RPMI7951 (cell line): ENCODE measurements at places on chromosomes 6 and 20.

- peak; percentile 59 for DNase-seq
Measured at GRCh38 chr6:22421198-22421597, 124.4 kb upstream of the PRL start.

GRCh38 chr6:55445648-55446204 lies 118.5 kb downstream of the GFRAL start:
- peak; percentile 15 for DNase-seq

DNA sequence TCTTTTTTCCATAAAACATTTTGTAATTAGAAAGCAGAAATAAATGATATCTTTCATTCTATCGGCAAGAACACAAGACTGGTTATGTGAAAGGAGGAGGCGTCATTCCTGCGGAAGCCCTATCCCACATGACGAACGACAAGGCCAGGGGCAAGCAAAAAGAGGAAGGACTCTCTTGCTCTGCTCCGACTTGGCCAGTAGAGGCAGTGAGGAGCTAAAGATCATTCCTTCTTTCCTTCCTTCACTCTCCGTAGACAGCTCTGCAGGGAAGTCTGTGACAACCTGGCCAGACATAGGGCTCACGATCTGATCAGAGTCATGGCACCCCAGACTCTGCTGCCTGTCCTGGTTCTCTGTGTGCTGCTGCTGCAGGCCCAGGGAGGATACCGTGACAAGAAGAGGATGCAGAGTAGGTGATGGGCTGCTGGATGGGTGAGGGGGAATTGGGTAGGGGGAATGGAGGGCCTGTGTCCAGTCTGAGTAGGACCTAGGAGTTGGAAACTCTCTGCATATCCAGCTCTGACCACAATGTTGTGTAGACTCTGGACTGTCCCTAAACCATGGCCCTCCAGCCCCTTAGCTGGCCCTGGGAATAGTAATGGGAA lies at the start of gene WFDC10A:
Gene WFDC10A, plus strand, starts transcription at position 244 of the 605 bp plus-strand sequence. Its CDS starts 75 bp downstream, at position 319.
- DNase-seq: peak; percentile 77

DNA sequence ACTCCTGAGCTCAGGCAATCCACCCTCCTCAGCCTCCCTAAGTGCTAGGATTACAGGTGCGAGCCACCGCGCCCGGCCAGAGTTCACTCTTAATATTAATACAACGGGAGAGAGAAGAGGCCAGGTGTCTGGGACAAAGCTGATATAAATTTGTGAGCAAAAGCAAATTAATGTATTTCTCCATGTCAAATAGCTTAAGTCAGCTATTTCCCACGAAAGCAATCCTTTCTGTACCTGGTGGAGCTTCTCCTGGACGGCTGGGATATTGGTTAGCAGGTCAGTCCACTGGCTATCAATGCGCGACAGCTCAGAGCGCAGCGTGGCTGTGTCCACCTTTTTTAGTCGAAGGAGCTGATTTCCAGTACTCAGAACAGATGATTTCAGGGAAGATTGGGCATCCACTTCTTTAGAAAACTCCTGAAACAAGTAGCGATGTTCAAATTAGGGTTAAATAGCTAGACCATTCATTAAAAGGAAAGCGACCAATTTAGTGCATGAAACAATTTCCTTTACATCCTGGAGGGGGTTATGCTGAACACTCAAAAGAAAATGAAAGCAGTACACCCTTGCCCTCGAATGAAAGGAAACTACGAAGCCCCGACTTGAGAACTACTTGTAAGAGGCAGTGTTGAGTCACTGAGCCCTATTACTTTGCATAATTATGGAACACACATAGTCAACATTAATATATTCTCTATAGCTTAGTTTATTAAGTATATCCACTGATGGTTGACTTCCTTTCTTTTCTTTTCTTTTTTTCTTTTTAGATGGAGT lies 403.4 kb downstream of the SYNE1 start:
- no peak for DNase-seq

- no peak for DNase-seq
Measured at GRCh38 chr6:41937472-41937860, 4.1 kb downstream of the CCND3 start.

DNA sequence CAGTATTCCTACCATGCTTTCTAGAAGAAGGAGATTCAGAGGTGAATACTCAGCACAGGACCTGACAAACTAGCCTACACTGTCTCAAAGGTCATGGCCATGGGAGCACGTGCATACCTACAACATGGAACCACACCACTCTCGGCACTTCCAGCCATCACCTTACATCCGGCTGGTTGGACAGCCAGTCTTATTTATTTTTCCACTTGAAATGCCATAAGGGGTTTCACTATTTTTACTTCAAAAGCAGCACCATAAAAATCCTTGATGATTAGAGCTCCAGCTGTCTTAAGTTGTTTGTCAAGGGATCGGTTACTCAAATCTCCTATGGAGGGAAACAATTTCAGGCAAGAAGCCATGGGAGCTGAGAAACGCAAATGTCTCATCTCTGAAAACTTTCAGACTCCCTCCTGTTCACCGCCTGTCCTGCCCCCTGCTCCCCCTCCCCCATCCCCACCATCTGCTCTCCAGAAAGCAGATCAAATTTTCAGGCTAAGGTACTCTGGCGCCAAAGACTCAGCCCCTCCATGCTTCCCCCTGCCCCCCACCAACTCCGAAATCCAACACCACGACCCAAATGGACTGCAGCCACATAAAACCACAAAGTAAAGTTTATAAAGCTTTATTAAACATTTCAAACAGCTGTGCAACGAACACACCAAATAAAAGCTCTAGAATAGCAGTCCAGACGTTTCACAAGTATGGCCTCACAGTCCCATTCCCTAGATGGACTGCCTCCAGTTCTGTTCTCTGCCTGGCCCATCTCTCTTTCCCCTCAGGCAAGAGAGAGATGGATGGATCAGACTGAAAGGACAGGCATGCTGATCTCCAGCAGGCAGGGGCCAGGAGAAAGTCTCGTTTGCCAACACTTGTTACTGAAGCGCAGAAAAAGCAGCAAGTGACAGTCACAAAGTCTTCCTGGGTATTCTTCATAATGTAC lies 4.0 kb upstream of the NNAT start:
- no peak for DNase-seq

DNA sequence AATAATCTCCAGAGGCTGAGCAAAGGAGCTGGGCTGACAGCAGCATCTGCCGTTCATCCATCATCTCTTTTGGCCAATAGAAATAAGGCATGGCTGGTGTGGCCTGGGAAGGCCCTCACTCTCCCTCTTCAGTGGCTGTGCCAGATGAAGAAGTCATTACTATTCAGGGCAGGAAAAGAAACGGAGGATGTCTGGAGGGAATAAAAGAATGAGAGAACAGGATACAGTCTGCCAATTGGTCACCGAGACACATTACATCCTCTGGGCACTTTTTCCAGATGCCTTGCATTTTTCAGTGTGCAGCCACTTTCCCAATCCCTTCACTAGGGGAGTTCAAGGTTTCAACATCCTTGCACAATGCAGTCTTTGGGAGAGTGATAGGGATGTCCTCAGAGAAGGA lies 32.2 kb upstream of the VGLL2 start:
- peak; percentile 46 for DNase-seq

DNA sequence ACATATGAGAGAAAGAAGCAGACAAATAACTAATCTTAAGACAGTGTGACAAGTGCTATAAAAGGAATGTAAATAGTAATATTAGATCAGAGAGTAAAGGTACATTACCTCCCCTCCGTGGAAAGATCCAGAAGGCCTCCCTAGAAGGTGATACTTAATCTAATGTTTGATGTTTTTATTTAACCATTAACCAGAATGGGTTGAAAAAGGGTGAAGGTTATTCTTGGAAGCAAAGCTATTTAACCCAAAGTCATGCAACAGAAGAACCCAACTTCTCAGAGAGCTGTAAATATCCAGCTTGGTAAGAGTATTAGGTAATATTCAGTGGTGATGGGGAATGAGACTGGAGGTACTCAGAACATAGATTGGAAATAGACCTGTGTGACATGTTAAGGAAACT lies 68.0 kb upstream of the HIVEP1 start:
- no peak for DNase-seq

DNA sequence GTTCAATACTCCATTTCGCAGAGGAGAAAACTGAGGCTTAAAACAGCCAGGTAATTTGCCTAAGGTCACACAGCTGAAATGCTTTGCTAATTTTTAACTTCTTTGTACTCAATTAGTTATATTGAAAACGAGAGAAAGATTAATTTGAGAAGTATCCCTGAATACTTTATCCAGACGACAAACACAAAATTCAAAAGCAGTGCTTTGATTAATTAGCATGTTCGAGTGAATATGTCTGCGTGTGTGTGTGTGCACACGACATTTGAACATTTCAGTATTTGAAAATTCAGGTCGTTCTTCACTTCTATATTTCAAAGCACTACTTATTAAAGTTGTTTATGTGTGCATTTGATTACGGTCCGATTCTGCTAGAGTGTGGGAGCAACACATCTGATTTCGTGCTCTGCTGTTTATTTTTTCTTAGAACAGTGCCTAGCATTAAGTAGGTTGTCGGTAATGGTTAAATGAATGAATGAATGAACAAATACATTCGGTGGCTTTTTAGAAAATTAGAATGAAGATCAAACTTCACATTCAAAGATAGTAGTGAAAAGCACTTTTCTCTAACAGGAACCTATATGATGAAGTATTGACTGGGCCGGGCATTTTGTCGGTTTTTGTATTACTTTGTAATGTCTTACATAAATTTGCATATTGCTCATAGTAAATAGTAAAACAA lies 36.9 kb upstream of the SYNCRIP start:
- no peak for DNase-seq
